ENCODE measurements at places on chromosomes 4 and X.

GRCh38 chrX:131841496-131842437, 181.3 kb upstream of the STK26 start:
- peak; percentile 98 for ATAC-seq

DNA sequence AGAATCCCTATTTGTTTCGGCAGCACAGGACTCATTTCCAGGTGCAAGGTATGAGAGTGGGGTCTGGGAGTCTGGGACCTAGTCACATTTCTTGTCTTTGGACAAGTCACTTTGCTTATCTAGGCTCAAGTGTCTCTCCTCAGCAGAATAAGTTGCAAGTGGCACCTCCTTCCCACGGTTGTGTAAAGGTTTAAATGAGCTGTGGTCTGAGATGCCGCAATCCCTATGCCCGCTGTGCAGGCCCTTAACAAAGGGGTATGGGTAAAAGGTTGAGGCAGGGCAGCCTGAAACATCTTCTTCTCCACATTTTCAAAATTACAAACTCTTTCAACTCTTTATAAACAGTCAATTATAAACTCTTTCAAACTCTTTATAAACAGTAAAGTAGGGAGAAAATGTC, 93.7 kb downstream of the RTL5 start:
- no peak for ATAC-seq

DNA sequence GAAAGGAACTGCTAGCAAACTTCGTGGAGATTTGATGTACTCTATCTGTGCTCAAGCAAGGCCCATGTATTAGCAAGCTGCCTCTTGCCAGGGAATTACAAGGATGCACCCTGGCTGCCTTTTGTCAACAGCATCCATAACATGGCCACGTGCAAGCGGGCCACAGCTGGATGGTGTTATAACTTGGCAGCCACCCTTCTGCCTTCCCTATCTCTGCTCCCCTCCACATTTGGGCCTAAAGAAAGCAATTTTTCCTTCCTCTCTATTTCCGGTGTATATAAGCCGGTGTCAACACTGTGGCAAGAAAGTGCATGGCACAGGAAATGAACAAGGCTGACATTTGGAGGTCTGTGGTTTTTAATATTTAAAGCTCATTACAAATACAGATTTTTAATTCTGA, 94.8 kb downstream of the CLNK start:
- no peak for ATAC-seq

GRCh38 chrX:115616943-115617563, 56.1 kb downstream of the PLS3 start:
- ATAC-seq: peak; percentile 68

- ATAC-seq: no peak
Observed at GRCh38 chrX:115147220-115147619, 42.0 kb upstream of the RBMXL3 start.
